Smooth muscle cell of trachea (primary cell): ENCODE measurements at places on chromosomes 12 and 14. TPM values are rescaled to one million over a fixed set of nuclear protein-coding genes. Genes with fewer than 3 reads are reported as not detected.

FAM186B gene
- total RNA-seq = 0.29 and 0.99 TPM in 2 replicates

ANKRD33 gene
- 0.15 and 0.33 TPM in 2 replicates for total RNA-seq

OR6C2 gene
- total RNA-seq = not detected in 2 replicates

SYNJ2BP gene
- total RNA-seq = 16.0 and 18.0 TPM in 2 replicates

RFX4 gene
- total RNA-seq = not detected in 2 replicates
